Fibroblast of the conjunctiva (primary cell): ENCODE measurements at places on chromosomes 5 and 9.

DNA sequence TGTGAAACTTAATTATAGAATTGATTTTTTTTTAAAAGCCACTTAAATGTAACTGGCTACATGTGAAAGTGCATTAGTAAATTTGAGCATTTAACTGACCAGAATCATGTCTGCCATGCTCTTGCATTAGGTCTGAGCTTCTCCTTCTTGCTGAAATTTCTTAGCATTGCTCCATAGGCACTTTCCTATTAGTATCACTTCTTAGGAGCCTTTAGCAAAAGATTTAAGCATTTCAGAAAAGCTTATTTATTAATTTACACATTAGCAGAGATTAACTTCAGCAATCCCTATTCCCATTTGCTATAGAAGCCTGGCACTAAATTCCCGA is 211.0 kb downstream of the SNX18 start:
- no peak for DNase-seq

DNA sequence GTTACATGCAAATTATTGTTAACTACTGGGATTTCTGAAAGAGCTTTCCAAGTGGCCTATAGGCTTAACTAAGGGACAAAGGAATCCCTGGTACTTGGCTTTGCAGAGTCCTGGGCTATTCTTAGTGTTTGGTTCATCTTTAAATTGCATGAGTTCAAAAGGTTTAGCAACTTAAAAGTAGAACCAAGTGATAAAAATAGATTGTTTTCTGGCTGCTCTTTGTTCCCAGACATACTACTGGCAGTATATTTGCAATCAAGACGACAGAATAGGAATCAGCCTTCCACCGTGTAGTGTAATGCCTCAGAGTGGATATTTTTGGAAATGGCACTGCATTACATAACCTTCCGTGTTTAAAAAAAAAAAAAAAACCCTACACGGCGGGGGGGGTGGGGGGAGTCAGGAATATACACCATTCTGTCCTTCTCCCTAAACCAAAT is 1.0 kb downstream of the NREP start:
- no peak for DNase-seq

DNA sequence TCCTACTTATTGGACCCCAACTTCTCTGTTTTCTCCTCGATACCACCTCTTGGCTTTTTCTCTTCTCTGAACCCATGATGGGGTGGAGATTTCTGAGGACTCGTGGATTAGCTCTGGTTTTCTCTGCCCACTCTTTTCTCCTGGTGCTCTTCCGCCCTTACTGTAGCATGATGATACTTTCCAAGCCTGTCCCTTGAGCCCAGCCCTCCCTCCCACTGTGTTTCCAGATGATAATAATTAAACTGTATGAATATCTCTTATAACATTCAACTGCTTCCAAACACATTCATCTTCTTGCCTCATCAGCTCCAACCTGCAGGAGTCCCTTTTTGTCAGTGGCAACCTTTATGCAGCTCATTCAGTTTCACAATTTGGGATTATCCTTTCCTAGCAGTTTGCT is 494.2 kb upstream of the KLF4 start:
- no peak for DNase-seq

- DNase-seq = no peak
Observed at GRCh38 chr9:115121181-115121580, 3.2 kb upstream of the TNC start.

- DNase-seq = peak; percentile 35
Observed at GRCh38 chr5:151094852-151095245, 14.0 kb upstream of the TNIP1 start.

- no peak for DNase-seq
Observed at GRCh38 chr9:18520416-18521047, 46.6 kb downstream of the ADAMTSL1 start.

- no peak for DNase-seq
Observed at GRCh38 chr9:32879335-32879734, 96.0 kb downstream of the TMEM215 start.

DNA sequence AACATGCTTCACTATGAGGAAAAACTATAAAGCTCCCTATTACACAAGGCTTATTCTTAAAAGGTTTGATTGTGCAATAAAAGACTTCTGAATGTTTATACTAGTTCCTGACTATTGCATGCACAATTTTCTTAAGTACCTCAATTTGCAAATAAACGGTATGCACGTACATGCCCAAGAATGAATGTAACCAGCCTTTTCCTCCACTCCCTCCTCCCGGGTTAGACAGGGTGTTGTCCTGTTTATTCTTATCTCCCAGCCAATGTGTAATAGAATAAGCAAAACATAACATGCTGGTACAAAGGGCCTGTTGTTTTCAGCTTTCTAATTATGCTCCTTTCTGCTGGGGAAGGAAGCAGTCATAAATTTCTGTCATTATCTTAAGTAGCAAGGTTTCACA is 79.1 kb downstream of the AOPEP start:
- peak; percentile 62 for DNase-seq

DNA sequence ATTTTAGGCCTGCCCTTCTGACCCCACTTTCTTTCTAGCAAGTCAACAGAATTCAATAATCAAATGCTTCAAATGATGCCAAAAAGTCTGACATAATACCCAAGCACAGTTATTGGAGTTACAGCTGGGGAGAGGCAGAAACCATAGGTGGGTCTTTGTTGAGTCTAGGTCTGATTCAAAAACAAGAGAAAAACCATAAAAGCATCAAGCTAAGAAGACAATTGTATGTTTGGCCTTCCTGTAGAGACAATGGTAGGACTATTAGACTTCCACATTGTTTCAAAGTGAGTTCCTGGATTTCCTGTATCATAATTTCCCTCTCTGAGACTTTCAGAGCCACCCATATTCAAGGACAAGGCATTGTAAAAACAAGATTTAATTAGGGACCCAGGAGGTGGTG is 16.8 kb upstream of the CCDC192 start:
- DNase-seq = no peak

- no peak for DNase-seq
Observed at GRCh38 chr5:42656651-42657015, 100.0 kb upstream of the CCDC152 start.

DNA sequence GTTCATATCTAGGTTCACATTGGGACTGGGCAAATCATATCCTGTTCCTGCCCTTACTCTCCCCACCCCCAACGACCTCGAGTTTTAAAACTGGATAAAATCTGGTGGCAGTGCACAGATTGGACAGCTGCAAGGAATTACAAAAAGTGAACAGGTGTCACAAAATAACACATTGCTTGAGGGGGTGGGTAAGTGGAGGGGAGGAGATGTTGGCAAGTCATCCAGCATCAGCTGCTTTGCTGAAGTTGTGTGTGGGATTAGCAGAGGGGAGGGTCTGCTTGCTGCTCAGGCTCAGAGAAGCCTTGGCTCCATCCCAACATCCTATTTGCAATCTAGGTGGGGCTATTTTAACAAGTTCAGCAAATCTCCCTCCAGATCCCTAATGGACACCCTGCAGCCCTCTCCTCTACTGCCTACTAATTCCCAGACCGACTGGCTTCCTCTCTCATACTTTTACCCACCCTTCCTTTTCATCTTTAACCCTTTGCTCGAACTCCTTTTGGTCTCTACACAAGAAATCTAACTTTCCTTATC is 39.8 kb upstream of the SLC24A2 start:
- no peak for DNase-seq

DNA sequence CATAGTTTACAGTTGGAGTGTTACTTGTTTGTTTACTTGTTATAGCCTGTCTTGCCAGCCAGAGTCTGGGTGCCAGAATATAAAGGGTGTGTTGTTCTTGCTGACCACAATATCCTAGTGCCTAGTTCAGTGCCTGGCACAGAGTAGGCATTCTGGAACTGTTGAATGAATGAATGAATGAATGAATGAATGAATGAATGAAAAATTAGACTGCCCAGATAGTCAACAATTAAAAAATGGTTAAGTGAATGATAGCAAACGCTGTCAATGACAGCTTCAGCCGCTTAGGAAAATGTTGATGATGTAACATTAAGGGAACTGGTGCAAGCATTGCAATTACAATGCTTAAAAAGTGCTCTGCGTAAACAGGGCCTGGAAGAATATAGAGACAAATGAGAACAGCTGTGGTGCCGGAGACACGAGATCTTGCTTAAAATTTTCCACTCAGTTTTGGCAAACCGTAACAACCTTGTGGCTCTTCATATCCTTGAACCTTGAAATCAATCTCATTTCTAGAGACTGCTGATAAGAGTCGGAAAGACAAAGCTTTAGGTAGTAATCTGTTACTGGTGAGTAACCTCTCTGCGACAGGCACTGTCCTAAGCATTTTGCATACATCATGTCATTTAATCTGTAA is 4.7 kb upstream of the TTLL11 start:
- no peak for DNase-seq

DNA sequence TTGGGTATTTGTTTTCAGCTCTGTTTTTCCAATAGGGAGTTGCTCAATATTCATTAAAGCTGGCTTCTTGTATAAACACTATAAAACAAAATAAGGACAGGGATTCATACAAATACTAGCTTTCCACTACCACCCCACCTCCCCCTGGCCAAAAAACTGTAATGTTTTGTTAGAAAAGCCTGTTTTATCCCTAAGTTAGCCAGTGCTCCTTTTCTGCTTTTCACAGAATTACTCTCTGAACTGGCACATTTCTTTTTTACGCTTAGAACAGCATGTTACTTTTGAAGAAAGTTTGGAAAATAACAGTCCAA is 147.4 kb upstream of the DMRT1 start:
- DNase-seq = no peak

- no peak for DNase-seq
Observed at GRCh38 chr9:115790520-115790919, 363.1 kb upstream of the PAPPA start.

- no peak for DNase-seq
Observed at GRCh38 chr5:148794729-148795561, 31.5 kb upstream of the ADRB2 start.

DNA sequence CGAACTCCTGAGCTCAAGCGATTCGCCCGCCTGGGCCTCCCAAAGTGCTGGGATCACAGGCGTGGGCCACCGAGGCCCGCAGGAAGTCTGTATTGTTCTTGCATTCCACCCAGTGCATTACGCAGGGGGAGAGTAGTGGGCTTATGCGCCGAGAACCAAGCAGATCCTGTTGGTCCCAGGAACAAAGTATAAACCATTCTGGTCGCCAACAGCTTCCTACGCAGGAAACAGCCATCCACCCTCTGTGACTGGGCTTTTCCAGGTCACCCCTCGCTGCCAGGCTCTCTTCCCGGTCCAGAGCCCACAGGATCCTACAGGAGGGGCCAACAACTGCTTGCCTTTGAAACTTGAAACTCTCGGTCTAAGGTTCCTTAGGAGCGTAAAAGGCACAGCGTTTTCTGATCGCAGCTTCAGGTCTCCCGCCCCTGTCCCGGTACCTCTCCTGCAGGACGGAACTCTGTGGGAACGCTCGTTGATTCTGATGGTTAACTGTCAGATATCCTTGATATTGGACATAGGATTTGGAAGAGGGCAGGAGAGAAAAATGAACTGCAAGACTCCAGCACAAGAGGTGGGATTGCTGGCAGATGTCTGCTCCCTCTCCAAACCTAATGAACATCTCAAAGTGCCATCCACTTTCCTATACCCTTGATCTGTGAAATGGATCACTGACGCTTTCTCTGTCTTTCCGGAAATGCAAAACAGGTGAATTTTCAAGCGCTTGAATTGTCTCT is 4.2 kb upstream of the ANXA2R start:
- DNase-seq = no peak

- no peak for DNase-seq
Observed at GRCh38 chr5:169009123-169009522, 291.8 kb downstream of the SLIT3 start.

DNA sequence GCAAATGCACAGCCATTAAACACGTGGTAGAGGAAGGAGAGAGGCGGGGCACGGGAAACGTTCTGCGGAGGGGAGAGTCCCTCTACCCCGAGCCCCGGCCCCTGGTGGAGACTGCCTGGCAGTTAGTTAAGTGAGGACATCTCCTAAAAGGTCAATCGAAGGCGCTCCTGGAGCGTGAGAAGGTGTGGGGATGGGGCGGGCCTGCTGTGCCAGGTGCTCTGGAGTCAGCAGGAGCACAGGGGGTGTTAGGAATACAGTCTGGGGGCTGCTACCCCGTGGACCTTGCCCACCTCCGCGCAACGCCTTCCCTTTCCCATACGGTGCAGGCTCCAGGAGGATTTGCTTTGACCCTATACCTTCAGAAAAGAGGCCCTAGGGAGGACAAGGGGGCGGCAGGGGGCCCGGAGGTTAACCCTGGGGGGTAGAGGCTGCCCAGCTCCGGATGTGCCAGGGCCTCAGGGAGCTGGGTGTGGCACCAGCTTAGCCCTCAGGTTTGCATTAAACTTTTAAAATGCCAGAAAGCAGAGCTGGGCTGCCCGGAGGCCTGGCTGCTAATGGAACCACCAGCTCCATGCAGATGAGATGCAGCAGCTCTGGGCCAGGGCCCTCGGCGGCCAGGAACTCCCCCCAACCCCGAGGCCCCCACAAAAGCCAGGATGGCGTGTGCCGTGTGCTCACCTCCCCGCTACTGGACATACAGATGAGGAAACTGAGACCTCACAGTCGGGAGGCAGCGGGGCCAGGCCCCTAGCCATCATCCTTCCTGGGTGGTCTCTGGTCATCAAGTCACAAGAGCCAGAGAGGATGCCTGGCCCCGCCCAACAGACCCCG is 39.2 kb downstream of the NACC2 start:
- no peak for DNase-seq

GRCh38 chr9:97041898-97042297 is 3.0 kb upstream of the CTSV start:
- no peak for DNase-seq

DNA sequence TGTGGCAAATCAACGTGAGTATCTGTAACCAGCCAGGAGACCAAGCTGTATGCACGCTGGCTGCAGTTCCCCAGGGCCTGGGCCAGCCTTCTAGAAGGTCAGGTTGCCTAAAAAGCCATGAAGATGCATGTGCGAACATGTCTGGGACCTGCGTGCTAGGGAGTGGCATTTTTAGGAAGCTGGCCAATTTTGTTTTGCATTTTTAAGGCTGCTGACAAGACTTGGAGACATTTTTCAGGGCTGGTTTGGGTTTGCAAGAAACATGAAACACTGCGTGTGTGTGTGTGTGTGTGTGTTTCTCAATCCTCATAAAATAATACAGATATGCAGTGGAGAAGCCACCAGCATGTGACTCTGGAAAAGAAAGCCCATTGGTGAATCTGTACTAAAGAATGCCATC is 5.1 kb downstream of the TGFBI start:
- DNase-seq = no peak

GRCh38 chr9:136974817-136975535 is 2.3 kb upstream of the PTGDS start:
- DNase-seq = no peak

GRCh38 chr5:149156435-149157083 is 15.3 kb downstream of the ABLIM3 start:
- no peak for DNase-seq

GRCh38 chr9:69019808-69020207 is 5.9 kb upstream of the PRKACG start:
- no peak for DNase-seq

- DNase-seq = no peak
Observed at GRCh38 chr9:119368179-119368578, 1.1 kb downstream of the BRINP1 start.

DNA sequence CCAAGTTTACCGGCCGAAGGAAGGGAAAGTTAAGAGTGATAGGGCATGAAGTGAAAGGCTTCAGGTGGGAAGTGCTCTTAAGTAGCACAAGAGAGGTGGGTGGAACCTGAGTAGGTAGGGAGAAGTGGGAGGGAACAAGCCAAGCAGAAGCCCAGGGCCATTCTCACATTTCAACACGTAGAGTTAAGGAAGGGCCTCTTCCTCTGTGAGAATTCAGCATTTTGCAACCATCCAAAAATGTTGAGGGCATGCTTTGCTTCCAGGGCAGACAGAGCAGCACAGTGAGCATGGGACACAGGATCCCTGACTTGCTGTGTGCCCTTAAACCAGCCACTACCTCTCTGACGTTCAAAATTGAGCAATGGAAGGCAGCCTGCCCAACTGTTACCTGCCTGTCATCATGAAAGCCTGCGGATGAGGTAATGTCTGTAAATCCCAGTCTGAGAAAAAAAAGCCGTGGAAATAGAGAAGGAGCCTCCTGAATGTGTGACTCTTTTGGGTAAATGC is 3.3 kb downstream of the CYFIP2 start:
- DNase-seq = no peak
